ENCODE measurements at places on chromosomes 6 and 20.

DNA sequence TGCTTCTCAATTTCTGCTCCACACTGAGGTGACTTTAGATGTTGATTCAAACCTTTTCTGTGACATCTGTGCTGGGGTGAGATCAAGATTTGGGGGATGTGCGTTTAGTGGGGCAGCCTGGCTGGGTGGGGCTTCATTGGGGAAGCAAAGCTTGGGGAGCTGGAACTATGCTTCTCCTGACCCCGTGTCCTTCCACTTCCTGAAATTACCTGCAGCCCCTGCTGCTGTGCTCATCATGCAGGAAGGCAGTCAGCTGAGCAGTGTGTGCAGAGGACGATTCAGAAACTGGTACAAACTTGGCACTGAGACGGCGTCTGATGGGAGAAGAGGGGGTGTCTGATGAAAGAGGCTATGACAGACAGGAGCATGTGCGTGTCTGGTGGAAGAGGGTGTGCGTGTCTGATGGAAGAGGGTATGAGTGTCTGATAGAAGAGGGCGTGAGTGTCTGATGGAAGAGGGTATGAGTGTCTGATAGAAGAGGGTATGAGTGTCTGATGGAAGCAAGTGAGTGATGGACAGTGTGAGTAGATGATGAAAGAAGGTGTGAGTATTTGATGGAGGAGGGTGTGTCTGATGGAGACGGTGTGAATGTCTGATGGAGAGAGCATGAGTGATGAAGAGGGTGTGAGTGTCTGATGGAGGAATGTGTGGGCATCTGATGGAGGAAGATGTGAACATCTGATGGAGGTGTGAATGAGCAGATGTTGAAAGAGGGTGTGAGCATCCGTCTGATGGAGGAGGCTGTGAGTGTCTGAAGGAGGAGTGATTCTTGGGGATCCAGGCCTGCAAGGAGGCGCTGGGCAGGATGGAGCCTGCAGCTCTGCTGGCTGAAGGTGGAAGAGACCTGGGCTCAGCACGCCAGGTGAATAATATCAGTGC, 103.4 kb downstream of the SYCP2 start:
- no peak for DNase-seq

DNA sequence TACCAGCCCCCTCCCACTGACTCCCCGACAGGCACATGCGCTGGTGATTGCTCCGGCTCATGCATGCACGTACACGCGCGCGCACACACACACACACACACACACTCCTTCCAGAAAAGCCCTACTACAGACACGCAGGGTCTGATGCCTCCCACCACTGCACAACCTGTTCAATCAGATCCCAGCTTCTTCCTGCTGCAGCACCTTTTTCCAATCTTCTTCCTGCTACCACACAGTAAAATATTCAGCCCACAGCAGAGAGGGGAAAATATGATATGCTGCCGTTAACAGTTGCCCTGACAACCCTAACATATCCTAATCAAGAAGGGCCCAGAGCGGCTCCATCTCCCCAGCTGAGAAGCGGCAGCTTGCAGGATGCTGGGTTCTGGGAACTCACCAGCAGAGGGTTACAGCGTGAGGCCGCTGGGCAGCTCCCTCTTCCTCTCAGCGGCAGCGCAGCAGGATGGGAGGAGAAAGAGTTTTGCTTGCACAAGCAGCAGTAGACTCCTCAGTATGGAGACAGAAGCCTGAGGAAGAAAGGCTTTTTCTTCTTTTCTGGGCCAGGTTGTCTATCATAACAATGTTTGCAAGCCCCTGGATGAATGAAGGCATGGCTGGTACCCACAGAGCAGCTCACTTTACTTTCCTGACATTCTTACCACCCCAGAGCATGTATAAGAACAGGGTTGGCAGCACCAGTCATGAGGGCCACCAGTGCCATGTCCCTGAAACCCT, 23.9 kb downstream of the MAP7 start:
- no peak for DNase-seq

- DNase-seq = no peak
Observed at GRCh38 chr6:97850458-97851212, 567.6 kb upstream of the MMS22L start.

DNA sequence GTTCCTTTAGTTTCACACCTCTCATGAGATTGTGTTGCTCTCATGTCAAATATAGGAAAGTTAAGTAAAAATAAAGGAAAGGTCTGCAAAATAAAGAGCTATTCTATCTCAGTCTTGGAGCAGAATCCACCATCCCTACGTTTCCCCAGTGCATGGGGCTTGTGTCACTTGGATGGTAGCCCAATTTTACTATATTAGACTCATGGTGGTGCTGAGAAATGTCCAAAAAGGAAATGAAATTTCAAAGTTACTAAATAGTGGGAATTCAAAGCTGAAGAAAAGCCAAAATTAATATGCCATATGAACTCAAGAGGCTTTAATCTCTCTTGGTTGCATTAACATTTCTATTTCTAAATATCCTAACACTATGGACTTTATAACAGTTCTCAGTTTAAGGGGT, 1283.3 kb upstream of the GJE1 start:
- no peak for DNase-seq

DNA sequence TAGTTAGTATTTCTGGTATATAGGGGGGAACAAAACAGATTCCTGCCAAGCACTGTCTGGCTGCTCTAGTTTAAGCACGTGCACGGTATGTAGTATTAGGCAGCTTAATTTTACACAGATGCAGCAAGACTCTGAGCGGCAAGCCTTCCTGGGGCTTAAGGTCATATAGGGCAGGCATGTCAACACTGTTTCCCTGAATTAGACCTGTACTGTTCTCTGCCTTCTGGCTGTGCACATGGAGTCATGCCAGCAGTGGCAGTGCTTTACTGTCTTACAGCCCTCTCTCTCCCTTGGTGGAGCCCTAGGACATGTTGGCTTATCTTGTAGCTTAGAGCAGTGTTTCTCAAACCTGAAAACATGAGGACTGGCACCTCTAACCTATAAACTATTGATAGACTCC, 56.6 kb downstream of the PHF20 start:
- DNase-seq = no peak

DNA sequence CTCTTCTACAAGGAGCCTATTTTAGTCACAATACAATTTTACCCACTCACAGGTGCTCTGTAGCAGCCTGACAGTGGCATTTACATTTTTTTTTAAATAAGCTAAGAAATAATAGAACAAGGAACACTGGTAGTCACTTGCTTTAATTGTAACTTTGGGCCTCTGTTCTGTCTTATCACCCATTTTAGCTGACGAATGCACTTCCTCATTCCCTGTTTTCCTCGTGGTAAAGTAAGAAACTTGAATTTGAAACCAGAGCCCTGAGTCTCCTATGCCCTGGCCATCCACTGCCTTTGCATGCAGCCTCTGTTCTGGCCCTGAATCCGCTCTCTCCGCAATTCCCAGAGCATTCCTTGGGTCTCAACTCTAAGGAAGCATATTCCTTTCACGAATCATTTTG, 550.6 kb downstream of the PTPRT start:
- DNase-seq = no peak

- DNase-seq = no peak
Observed at GRCh38 chr6:106540432-106540831, 88.9 kb downstream of the RTN4IP1 start.

DNA sequence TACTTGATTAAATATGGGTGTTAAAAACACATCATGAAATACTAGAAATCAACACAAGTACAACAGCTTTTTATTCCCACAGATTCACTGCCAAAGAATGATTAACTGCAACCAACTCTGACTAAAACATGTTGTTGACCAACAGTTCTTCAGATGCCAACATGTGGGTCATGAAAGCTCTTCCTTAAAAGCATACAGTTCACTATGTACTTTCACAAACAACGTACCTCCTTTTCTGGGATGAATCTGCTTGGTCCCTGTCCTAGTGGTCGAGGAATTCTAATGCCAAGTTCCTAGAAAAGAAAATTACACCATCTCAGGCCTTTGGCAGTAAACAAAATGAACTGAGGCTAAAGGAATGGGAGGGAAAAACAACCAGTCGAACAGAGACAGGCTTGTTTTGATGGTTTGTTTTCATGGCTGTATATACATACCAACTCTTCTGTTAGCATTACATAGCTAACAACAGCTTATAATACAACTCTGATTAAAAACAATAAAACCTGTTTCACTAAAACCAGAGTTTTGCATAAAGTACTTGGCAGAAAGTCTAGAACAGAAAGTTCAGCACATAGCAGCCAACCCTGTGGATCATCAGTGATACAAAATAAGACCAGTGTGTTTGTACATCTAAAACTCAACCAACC, 92.5 kb downstream of the SESN1 start:
- DNase-seq = no peak

DNA sequence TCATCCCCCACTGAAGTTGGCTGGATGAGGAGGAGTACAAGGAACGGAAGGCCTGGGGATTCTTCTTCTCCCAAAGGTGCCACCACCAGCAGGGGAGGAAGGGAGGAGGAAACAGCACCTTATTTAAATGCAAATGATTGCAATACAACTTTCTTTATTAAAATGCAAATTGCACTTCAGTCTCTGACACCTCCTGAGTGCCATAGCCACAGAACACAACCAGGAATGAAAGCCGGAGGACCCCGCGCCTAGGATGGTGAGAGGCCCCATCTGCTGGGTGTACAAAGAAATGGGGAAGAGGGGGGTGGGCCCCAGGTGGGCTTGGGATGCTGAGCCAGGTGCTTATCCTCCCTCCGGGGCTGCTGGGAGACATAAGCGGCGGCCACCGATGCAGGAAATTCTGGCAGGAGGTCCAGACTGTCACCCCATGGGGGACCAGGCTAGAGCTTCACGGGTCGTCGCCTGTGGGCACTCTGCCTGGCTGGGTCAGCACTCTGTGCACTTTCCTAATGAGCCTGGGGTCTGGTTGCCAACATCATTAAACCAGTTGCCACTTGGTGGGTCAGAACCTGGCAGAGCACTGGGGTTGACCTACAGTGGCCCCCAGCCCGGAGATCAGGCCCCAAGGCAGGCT, 154.2 kb upstream of the MLN start:
- DNase-seq = no peak

GRCh38 chr20:51542571-51543421, at the start of gene NFATC2:
NFATC2 (minus strand) TSS chr20:51542719; CDS start chr20:51542499, 220 bp downstream.
- peak; percentile 35 for DNase-seq

Data from stimulated activated CD4-positive, alpha-beta T cell treated with anti-CD3 and anti-CD28 coated beads, Interleukin-15, amount 100 ng/mL, for 1 hour (primary cell).